ENCODE measurements at places on chromosomes 3 and 15.

- peak; percentile 39 for DNase-seq
Measured at GRCh38 chr3:129576514-129577352, 29.7 kb downstream of the PLXND1 start.

- no peak for DNase-seq
Measured at GRCh38 chr15:73678498-73678897, 5.7 kb upstream of the CD276 start.

DNA sequence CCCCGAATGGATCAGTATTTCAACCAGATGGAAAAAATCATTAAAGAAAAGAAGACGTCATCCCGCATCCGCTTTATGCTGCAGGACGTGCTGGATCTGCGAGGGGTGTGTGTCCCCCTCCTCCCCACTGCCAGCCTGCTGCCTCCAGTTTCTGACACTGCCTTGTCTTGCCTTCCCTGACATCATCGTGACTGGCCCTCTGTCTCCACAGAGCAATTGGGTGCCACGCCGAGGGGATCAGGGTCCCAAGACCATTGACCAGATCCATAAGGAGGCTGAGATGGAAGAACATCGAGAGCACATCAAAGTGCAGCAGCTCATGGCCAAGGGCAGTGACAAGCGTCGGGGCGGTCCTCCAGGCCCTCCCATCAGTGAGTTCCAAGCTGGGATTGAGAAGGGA is 10.9 kb downstream of the EIF4G1 start:
- DNase-seq = no peak

GRCh38 chr15:70474471-70475406 is 288.6 kb downstream of the UACA start:
- DNase-seq = no peak

GRCh38 chr3:100087198-100087597 is 27.1 kb downstream of the FILIP1L start:
- DNase-seq = no peak

GRCh38 chr3:184174284-184174645 is 390 bp upstream of the AP2M1 start:
- no peak for DNase-seq

- no peak for DNase-seq
Measured at GRCh38 chr3:145678401-145678800, 482.6 kb downstream of the PLOD2 start.

GRCh38 chr3:10557781-10558373 is 52.5 kb upstream of the ATP2B2 start:
- DNase-seq = no peak

DNA sequence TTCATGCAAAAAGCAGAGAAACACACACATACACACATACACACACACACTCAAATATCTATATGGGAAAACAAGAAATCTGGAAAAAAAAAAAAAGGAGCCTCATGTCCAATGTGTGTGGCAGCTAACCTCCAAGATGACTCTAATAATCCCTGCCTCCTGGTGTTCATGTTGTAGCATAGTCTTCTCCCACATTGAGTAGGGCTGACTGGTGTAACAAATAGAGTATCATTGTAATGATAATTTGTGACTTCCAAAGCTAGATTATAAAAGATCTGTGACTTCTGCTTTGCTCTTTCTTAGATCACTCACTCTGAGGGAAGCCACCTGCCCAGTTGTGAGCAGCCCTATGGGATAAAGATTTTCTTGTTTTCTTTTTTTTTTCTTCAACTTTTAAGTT is 130.9 kb upstream of the TNIK start:
- DNase-seq = no peak

DNA sequence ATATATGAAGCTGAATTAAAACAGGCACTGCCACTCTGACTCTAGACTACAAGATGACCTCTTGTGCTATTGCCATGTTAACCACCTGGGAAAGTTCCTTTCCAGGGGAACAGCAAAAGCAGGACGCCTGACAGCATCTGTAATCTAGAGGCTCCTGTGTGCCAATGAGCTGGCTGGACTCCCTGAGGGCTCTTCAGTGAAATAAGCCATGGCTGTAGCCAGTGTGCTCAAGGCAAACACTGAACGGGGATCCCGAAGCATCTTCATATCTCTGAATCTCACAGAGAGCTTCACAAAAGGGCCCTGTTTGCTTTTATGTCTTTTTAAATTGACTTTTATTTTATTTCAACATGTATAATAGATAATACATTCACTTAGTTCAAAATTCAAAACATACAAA is 57.2 kb downstream of the BFSP2 start:
- no peak for DNase-seq

- DNase-seq = no peak
Measured at GRCh38 chr3:17749281-17749680, 6.8 kb upstream of the TBC1D5 start.

DNA sequence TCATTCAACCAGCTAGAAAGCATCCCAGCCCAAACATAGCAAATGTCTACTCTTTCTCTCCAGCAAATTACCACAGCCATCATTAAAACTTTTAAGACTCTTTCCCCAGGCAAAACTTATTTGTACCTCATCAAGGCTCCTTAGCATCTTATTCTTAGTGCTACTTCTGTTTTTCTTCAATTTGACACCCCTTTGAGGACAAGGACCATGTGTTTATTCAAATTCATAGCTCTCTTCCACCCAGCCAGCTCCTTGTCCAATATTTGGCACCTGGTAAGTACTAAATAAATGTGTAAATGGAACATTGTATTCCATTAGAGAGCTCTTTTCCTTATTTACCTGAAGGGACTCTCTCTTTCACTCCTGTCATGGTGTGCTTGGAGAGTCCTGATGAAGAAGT is 89.8 kb downstream of the IMPG2 start:
- no peak for DNase-seq

GRCh38 chr3:157370867-157371266 is 65.8 kb upstream of the PTX3 start:
- DNase-seq = no peak

DNA sequence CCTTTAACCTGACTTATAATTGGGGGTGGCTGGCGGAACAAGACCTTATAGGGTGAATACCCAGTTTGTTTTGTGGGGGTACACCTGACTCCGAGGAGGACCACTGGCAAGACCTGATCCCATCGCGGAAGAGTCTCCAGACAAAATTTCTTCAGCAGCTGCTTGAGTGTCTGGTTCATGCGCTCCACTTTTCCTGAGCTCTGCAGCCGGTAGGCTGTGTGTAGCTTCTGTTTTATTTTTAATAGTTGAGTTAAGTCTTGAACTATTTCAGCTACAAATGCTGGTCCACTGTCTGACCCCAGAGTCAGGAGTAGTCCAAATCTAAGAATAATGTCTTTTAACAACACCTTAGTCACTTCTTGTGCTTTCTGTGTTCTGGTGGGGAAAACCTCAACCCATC is 21.2 kb upstream of the NOX5 start:
- no peak for DNase-seq

DNA sequence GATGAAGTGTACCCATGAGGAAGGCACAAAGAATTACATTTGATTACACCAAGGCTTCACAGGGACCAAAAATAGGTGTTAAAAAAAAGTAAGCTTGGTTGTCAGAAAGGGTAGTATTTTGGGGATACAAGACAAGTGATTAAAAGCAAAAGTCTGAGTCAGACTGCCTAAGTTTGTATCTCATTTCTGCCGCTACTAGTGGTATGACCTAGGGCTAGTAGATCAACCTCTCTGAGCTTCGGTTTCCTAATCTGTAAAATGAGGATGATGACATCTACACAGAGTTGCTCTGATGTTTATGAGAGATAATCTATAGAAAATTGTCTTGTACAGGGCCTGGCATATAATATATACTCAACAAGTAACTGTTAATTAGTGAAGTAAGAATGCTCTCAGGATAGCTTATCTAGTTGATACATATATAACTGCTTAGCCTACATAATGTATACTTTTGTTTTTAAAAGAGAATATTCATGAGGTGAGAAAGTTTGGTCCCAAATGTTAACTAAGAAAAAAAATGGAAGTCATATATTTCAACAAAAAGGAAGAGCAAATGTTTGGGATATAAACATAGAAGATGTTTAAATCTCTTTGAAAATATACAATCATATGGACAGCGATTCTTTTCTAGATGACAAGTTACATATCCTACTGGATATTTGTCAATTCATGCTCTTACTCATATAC is 163.0 kb upstream of the SLC2A2 start:
- no peak for DNase-seq

DNA sequence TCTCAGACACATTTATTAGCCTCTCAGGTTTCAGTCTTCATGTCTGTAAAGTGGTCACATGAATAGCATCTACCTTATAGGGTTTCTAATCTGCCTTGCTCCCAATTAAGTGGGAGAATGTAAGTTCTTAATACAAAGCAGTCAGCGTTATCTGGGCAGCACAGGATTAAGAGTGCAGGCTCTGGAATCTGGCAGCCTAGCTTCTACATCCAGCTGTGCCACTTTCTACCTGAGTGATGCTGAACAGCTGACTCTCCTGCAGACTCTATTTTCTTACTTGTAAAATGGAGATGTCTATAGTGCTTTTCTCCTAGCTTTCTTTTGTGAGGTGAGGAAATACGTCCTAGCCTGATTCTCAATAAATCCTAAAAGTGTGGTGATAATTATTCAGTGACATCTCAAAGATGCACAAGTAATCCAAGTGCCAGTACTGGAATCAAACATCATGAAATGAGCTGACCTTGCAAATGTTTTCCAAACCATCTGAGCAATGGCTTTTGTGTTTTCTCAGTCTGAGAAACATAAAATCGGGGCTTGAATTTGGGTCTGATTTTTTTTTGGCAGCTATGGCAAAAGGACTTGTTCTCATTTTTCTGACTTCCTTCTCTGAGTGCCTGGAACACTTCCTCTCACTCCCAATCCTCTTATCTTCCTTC is 232.2 kb upstream of the FEZF2 start:
- DNase-seq = no peak

DNA sequence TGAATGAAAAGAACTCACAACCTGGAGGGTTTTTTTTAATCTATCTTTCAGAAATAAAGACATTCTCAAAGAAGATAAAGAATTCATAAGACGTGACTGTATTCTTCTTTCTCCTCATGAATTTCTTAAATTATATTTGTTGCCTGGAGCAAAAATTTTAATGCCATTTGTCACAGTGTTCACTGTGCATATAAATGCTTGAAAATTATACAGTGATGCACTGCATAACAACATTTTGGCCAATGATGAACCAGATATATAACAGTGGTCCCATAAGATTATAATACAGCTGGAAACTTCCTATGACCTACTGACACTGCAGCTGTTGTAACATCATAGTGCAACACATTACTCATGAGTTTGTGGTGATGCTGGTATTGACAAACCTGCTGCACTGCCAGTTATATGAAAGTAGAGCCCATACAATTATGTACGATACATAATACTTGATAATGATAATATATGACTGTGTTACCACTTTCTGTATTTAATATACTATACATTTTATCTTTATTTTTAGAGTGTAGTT is 67.3 kb downstream of the P2RY1 start:
- no peak for DNase-seq

GRCh38 chr3:108175352-108175751 is 46.9 kb downstream of the IFT57 start:
- DNase-seq = no peak

DNA sequence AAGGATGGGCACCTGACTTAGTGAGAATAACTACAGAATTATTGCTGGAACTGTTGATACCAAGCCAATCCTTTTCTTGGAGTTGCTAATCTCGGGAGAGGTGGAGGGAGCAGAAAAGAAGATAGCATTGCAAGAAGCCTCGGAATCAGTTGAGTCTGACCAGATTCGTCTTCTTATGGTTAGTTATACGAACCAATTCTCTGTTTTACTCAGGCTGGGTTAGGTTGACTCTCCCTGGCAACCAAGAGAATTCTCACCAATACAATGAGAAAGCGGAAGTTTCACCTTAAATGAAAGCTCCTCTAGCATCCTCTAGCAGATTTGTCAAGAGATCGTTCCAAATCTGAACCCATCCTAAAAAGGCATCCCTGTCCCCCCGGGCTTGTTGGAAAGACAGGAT is 43.5 kb upstream of the UBE2E1 start:
- DNase-seq = no peak

DNA sequence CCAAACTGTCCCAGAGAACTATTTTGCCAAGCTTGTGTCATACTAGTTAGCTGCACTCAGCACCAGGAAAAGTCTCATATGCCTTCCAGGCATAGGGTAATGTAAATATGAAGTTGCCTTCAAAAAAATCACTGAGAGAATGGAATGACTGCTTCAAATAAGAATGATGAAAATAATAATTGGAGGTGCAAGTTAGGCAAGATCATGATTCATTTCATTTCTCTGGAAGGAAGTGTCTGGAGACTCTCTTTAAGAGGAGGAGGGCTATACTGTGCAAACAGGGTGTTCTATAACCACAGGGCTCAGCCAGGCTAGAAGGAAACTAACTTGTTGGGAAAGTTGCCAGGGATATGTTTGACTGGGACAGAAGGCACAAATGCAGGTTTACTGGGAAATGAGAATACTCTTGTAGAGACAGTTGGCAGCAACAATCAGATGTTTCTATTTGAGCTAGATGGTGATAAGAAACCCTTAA is 4.3 kb downstream of the SIDT1 start:
- no peak for DNase-seq

DNA sequence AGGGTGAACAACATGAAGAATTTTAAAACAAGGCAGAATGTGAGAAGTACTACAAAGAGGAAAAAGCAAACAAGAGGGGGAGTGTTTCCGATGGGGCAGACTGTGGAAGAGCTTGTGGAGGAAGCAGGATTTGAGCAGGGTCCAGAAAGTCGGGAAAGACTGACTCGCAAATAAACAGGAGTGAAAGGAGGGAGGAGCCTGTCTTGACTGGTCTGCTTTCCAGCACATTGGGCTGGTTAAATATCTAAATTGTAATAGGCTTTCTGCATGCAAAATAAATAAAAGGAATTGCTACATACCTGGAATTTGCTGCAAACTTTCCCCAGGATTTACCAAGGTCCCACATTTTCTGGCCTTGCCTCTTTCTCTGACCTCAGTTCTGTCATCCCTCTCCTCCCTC is 132.1 kb downstream of the RORA start:
- DNase-seq = no peak

DNA sequence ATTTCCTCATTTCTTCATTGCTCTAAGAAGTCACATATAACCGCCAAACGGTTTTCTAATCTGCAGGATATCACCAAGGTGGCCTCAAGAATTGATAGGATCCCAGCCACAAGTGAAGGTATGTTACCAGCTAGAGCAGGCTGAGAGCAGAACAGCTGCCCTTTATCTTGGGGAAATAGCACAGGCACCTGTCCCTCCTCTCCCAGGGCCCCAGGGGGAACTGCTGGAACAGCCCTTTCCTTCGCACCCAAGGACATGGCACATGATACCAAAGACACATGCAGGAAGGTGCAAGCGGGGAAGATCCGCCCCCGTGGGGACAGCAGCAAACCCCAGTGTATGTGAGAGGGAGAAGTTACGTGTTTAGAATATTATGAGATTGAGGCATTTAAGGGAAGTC is 35.3 kb downstream of the HOMER2 start:
- no peak for DNase-seq

- DNase-seq = no peak
Measured at GRCh38 chr3:57309769-57310360, 17.4 kb upstream of the ASB14 start.

DNA sequence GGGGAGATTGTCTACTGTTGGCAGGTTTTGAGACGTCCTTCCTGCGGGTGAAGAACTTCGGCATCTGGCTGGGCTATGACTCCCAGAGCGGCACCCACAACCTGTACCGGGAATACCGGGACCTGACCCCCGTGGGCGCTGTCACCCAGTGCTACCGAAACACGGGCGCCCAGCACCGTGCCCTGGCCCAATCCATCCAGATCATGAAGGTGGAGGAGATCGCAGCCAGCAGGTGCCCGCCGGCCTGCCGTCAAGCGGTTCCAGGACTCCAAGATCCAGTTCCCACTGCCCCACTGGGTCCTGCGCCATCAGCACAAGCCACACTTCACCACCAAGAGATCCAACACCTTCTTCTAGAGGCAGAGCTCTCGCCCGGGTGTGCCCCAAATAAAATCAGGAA is 194.9 kb upstream of the EPHA6 start:
- no peak for DNase-seq

- DNase-seq = no peak
Measured at GRCh38 chr3:175287361-175287963, 428.3 kb downstream of the NAALADL2 start.
